ENCODE measurements at places on chromosomes 5 and 9. TPM values are rescaled to one million over a fixed set of nuclear protein-coding genes. Genes with fewer than 3 reads are reported as not detected.

The TRIM7 gene
- total RNA-seq: 5.2 TPM

The SREK1 gene
- total RNA-seq: 83.4 TPM

The CDC14B gene
- total RNA-seq: 7.0 TPM

The HSD17B3 gene
- not detected for total RNA-seq

The GKAP1 gene
- 2.6 TPM for total RNA-seq

The RGS7BP gene
- total RNA-seq: 0.17 TPM

The PCDHA11 gene
- total RNA-seq: 0.28 TPM

The JAKMIP2 gene
- not detected for total RNA-seq

The TUSC1 gene
- total RNA-seq: 9.4 TPM

The SAXO1 gene
- not detected for total RNA-seq

The AMBP gene
- 0.17 TPM for total RNA-seq

The DAP gene
- 36.2 TPM for total RNA-seq

The ARAP3 gene
- 65.8 TPM for total RNA-seq

The DOLPP1 gene
- total RNA-seq: 15.5 TPM

The CNTNAP3 gene
- 57.2 TPM for total RNA-seq

The ARID3C gene
- total RNA-seq: 0.51 TPM

The ZFYVE16 gene
- 44.1 TPM for total RNA-seq

The CDKN2B-AS1 gene
- 2.2 TPM for total RNA-seq

The LECT2 gene
- total RNA-seq: not detected

- DNase-seq: no peak
Measured at GRCh38 chr5:2634399-2635176, 116.9 kb downstream of the IRX2 start.

- peak; percentile 12 for DNase-seq
Measured at GRCh38 chr9:134785325-134786108, 95.1 kb upstream of the FCN2 start.

- no peak for DNase-seq
Measured at GRCh38 chr9:93001031-93001430, 53.7 kb downstream of the FGD3 start.

DNA sequence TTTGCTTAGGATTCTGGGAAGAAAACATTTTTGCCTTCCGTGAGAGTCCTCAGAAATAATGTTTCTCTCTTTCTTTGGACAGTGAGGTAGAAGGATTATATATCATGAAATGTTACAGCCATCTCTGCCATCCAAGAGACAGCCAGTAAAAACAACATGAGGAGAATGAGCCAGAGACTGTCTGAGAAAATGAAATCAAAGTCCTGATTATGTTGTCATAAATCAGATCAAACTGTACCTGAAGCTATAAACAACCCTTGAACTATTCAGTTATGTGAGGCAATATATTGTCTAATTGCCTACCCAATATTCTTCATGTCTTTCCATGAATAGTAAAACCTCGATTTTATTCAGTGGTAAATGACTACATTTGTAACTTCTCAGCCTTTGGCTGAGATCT is 9.2 kb upstream of the HTR4 start:
- DNase-seq: no peak

DNA sequence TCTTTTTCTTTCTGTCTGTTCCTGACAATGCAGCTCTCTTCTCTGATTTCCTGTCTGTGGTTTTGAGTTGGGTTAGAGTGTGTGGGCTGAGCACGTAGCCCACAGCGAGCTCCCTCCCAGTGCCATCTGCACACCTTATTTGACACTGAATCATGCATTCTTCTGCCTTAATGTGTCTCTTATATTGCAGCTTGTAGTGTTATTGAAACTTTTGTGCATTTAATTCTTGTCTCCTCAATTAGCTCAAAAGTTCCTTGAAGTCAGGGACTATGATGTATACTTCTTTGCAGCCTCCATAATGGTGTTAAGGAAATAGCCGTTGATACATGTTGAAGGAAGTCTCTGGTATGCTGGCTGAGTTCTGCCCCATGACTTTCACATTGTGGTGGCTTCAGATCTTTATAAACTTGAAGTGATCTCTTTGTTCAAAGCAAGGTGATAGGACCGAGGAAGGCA is 576.2 kb upstream of the CLINT1 start:
- DNase-seq: no peak

GRCh38 chr5:91229031-91229727 is 153.9 kb downstream of the ARRDC3 start:
- DNase-seq: no peak

- DNase-seq: no peak
Measured at GRCh38 chr9:70616228-70616990, 202.0 kb upstream of the KLF9 start.

DNA sequence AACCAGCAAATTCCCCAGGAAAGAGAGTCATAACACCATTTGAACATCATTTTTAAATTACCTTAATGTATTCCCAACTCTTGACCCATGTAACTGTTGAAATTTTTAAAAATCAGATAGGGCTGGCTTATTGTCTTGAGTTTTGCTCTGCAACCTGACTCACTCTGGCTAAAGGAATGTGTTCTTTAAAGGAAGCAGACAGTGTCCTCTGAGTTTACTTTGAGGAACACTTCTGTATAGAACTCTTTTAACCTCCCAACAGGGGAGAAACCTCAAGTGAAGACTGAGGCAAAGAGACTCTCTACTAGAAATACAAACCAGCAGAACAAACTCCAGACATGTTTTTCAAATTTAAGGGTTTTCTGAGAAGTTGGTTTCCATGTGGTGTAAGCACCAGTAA is 248.9 kb downstream of the CWC27 start:
- DNase-seq: no peak

DNA sequence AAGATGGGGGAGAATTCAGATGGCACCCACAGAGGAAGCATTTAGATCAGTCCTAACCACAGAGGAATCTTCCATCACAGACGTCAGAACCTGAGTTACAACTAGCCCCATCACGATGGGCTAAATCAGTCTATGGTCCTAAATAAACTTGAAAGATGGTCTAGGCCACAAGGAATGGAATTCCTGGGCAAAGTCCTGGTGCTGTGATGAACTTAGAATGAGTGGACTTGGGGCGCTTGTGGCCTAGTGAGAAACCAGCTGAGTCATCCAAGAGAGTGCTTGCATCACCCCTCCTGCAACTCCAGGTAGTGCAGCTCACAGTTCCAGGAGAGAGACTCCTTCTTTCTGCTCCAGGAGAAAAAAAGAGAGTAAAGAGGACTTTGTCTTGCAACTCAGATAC is 722.9 kb upstream of the RGMB start:
- no peak for DNase-seq

DNA sequence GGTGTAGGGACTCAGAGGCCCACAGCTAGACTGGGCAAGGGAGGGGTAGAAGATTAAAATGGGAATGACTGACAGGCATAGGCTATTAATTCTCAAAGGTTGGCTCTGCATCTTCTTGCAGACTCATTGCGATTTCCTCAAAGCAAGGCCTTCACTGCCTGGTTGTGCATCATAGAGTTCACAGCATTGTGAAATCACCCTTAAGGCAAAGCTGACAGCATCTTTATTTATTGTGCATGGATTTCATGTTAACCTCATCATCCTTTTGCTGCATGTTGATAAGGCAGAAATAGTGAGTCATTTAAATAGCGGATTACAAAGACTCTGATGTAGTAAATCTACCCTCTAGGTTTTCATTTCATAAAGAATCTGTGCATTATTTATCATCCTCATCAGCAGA is 13.6 kb upstream of the PALM2AKAP2 start:
- DNase-seq: no peak

- no peak for DNase-seq
Measured at GRCh38 chr9:79974806-79975422, 403.1 kb downstream of the TLE4 start.

DNA sequence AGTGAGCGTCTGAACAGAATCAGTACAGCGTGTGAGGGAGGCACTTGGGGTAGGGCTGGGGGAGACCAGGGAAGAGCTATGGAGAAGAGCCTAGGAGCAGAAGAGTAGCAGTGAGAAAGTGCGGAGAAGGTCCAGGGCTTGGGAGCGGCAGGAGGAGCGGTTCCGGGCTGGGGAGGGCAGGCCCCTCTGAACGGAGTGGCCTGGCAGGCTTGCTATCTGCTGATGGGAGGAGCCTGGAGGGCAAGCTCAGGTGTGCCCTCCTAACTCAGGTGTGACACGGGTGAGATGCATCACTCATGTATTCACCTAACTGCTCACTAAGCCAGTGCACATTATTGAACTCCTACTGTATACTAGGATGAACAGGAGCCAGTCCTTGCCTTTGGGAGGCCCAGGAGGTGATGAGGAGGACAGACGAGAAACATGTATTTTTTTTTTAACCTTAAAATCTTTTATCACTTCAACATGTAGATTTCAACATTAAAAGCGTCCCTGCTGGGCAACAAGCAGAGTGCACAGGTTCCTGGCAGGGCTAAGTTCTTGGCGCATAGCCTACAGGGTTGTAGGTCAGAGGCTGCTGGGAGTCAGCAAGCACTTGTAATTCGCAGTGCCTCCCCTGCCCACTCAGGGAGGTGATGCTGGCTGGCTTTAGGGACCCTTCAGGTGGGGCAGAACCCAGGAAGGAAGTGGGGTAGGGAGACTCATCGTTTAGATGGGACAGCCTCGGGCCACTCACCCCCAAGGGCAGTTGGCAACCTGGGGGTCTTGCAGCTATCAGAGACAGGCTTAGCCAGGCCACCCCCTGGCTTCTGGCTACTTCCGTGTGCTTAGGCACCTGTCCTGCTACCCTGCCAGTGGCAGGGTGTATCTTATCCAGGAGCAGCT is 55.5 kb downstream of the TMOD1 start:
- no peak for DNase-seq

DNA sequence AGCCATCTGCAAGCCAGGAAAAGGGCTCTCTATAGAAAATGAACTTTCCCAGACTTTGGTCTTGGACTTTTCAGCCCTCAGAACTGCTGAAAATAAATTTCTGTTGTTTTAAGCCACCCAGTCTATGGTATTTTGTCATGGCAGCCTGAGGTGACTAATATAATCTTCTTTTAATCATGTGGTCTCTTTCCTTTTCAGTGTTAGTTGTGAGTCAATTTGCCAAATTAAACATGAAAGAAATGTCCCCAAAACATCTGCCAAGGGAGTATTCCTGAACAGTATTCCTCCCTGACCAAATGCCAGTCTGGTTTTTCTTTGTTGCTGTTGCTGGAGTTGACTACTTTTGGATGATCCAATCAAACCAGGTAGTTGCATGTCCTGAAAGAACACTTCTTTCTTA is 4.7 kb upstream of the YTHDC2 start:
- DNase-seq: no peak

GRCh38 chr9:136234597-136234996 is 11.0 kb downstream of the QSOX2 start:
- DNase-seq: no peak

GRCh38 chr5:91123901-91124300 is 259.2 kb downstream of the ARRDC3 start:
- peak; percentile 33 for DNase-seq

DNA sequence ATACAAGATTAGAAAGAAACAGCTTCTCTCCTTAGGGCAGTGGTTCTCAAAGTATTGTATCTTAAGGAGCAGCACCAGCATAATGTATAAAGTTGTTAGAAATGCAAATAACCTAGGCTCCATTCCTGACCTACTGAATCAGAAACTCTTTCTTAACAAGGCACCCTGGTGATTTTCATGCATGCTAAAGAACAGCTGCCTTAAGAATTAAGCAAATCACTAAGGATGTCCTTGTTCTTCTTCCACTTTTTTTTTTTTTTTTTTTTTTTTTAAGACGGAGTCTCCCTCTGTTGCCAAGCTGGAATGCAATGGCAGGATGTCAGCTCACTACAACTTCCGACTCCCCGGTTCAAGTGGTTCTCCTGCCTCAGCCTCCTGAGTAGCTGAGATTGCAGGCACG is 1095.2 kb upstream of the EDIL3 start:
- DNase-seq: no peak

- DNase-seq: no peak
Measured at GRCh38 chr9:98921732-98922131, 22.0 kb upstream of the COL15A1 start.

DNA sequence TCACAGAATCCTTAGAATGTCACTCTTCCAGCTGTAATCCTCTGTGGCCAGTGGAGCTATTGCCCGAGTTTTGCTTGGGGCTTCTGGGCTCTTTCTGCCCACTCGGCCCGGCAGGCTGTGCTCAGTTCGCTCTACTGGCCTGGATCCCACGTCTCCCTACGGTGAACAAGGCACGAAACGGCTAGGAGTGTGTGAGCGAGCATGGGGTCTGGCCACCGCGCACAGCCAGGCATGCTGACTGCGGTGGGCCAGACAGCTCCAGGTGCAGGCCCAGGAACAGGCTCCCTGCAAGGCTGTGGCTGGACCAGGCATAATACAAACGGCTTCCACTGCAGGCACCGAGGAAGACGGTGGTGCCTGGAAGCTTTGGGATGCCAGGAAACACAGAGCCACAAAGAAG is 2035.5 kb upstream of the ACO1 start:
- no peak for DNase-seq
